ENCODE measurements at places on chromosomes 13 and 19.

GRCh38 chr19:19403373-19403901 is 2.0 kb upstream of the GATAD2A start:
- peak; percentile 51 for DNase-seq

GRCh38 chr13:39353988-39354387 is 249.0 kb downstream of the LHFPL6 start:
- DNase-seq, result no peak

- no peak for DNase-seq
Measured at GRCh38 chr13:108360139-108360538, 90.6 kb downstream of the TNFSF13B start.

GRCh38 chr13:90615767-90616166 is 731.7 kb upstream of the MIR17HG start:
- DNase-seq, result no peak

- DNase-seq, result no peak
Measured at GRCh38 chr19:41999878-42000208, 5.8 kb upstream of the ATP1A3 start.

DNA sequence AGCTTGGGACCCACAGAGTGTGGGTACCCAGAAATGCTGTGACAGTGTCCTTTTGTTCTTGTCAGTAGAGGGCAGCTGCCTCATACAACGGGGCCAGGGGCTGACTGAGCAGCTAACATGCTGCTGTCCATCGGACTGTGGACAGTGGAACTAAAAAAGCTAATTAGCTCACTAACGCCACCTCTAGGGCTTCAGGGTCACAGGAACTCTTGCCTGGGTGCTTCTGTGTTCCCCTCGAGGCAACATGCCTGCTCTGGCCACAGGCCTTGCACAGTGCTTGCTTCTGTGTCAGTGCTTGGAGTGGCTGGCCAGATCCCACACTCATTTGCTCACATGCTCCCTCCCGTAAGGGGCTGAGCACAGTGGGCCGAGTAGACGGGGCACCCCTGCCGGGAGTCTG is 377.0 kb downstream of the OLFM4 start:
- no peak for DNase-seq

- no peak for DNase-seq
Measured at GRCh38 chr19:4974880-4975469, 6.1 kb downstream of the KDM4B start.

- no peak for DNase-seq
Measured at GRCh38 chr19:4981681-4981958, 12.7 kb downstream of the KDM4B start.

- no peak for DNase-seq
Measured at GRCh38 chr13:71274923-71275608, 591.9 kb downstream of the DACH1 start.

DNA sequence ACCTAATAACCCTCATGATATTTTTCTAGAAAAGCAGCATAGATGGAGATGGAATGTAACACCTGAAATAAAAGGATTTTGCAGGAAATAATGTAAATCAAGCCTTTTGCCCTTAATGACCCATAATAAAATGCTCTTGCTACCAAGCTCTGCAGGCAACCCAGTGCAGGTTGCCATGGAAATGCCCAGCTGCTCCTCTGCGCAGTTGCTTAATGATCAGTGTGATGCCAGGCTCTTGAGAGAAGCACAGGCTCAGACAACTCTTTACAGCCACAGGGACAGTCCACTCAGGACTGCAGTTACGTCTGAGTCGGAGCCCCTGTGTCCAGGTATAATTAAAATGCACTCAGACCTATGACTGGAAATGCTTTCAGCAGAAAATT is 165.5 kb downstream of the LACC1 start:
- no peak for DNase-seq

DNA sequence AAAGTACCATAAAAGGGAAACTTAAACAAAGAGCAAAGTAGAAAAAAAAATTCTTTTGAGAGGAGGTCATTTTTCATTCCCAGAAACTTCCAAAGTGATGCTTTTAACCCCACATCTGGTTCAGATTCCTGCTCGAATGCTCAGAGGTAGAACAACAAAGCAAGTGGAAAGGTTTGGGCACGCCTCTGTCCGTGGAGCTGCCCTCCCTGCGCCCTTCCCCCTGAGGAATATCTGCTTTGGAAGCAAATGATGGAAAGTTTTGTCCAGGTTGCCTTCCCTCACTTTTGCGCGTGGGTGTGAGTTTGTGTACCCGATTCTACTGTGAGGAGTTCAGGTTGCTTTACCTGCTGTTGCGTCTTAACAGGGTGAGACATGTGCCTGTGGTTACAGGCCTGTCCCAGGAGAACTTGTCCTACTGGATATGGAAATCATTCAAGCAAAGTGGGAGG is 110.2 kb downstream of the KLF5 start:
- no peak for DNase-seq

- DNase-seq, result no peak
Measured at GRCh38 chr13:78596399-78596735, 7.0 kb downstream of the POU4F1 start.

DNA sequence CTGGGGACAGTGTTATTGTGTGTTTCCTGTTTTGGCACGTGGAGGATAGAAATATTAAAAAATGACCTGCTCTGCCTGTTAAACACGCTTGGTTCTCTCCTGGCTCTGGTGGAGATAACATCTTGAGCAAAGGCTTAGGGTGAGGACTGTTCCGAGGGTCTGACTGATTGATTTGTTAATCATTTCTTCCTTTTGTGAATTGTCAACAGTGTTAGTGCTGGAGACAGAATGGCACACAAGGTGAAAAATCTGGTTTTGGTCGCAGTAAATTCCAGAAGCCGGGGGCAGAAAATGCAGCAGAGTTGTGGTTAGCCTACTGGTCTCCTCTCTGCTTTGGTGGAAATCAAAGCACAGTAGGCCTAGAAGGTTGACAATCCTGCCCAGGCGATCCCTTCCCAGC is 163.6 kb downstream of the FGF9 start:
- DNase-seq, result no peak

DNA sequence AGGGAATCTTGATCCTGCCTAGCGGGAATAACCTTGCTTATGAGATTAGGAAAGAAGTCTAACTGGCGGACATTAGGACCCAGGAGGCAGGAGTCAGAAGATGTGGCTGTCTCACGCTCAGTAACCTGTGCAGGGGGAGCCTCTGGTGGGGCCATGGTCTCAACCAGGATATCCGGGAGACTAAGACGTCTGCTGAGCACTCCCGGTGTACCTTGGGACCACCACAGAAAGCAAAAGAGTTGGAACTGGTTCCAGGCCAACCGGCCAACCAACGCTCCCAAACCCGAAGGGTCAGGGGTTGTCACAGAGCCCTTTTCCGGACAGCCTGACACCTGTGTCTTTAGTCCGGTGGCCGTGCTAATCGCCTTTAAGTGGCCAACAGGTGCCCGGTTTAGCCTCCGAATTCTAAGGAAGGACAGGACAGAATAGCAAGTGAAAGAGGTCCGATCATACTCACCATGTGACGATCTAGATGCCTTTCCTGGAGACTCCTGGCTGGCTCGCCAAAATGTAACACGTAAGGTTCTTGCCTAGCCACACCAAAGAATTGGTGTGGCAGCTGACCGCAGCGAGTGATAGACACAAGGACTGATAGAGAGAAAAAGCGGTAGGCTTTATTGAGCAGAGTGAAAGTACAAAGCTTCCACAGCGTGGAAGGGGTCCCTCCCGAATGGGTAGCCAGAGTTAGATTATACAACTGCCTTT is 103.9 kb upstream of the DIAPH3 start:
- DNase-seq, result no peak

GRCh38 chr13:21719463-21719862 is 48.6 kb downstream of the FGF9 start:
- DNase-seq, result no peak

Measured in CD4-positive, alpha-beta T cell treated with Interleukin-15 for 1 hour (primary cell).